ENCODE measurements at places on chromosomes 16 and 17.

DNA sequence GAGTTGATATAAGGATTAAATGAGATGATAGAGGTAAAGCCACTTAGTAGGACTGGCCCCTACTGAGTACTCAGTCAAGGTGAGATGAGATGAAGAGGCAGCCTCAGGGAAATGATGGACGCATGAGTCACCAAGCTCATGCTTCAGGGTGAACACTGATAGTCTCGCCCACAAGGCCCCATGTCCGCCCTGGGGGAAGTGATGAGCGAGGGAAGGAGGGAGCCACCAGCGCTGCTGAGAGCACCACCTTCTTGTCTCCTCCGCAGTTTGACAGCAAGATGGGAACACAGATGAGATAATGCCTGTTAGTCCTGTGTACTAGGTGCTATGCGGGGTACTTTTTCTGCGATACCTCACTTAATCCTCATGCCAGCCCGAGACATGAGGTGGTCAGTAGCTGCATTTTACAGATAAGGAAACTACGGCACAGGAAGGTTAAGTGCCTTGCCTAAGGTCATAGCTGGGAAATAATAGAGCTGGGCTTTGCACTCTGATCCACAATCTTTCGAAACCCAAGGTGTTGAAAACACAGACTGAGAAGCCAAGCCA lies 383.0 kb downstream of the CPPED1 start:
- DNase-seq: no peak

- no peak for DNase-seq
Observed at GRCh38 chr16:66454751-66455150, 27.7 kb downstream of the BEAN1 start.

GRCh38 chr16:82835487-82836155 lies 208.9 kb downstream of the CDH13 start:
- no peak for DNase-seq

DNA sequence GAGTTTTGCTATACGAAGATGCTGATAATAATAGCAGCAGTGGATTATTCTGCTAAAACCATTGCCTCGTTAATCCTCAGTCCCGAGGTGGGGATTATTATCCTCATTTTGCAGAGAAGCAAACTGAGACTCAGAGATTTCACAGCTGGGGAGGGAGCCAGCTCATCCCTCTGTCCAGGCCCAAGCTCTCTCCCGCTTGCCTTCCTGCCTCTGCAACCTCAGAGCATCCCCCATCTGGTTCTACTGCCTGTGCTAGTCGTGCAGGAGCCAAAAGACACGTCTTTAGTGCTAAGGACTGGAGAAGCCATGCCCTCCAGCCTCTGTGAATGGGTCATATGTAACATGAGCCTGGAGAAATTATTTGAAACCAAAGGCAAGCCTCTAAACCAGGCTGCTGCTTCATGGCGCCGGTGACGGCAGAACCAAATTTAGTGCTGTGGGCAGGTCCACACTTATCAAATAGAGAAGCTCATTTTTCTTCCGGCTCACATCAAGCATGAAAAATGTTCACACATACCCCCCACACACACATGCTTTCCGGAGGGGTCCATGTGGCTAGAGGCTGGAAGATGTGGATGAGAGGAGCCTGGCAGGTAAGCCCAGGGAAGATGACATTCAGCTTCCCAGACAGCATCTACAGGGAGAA lies 13.5 kb downstream of the MAPT start:
- DNase-seq: no peak

DNA sequence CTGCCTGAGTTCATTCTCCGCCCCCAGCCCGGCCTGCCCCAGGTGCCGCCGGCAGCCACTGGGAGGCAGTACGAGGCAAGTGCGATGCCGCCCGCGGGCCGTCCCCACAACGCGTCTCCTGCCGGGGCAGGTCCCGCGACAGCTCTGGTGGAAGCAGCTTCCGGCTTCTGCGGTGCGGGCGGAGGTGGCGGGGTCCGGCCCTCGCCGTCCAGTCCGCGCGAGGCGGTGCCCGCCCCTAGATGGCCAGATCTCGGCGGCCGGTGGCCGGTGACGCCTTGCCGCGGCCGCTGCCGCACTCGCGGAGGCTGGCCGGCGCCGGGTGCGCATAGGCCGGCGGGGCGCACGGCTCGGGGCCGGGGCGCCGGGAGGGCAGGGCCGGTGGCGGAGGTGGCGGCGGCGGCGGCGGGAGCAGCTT lies 1.8 kb downstream of the GJD3 start:
- DNase-seq: peak; percentile 52

GRCh38 chr16:20136446-20136968 lies 62.8 kb upstream of the GPR139 start:
- DNase-seq: no peak

DNA sequence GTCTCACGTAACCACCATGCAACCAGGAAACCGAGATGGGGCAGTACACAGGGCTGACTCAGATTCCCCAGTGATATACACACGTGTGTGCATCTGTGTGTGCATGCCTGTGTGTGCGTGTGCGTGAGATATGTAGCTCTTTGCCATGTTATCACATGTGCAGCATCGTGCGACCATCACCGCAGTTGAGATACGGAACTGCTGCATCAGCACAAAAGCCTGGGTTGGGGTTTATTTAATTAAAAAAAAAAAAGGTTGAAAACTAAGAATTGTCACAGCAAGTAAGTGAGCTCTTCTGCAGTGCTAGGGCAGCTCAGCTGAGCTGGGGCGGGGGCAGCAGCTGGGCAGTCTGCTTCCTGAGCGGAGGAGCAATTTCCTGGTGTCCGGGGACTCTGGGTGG lies 152.5 kb downstream of the RBFOX3 start:
- no peak for DNase-seq

- DNase-seq: no peak
Observed at GRCh38 chr17:80449930-80450576, 26.4 kb downstream of the NPTX1 start.

GRCh38 chr17:74201250-74201649 lies 2.2 kb upstream of the RPL38 start:
- no peak for DNase-seq

DNA sequence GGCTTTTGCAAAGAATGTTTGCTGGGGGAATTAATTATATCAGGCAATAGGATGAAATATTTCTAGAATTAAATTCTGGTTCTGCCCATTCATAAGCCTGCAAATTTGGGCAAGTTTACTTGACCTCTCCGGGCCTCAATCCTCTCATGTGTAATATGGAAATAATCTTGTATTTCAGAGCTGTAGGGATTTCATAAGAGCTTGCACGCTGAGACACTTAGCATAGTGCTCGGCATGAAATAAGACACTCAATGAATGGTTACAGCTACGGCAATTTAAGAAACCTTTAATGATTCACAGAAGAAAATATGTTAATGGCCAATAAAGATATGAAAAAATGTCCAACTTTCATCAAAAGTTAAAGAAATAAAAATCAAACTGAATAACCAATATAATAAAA lies 40.6 kb upstream of the PITPNM3 start:
- DNase-seq: no peak

- peak; percentile 61 for DNase-seq
Observed at GRCh38 chr17:6666077-6666521, 14.5 kb downstream of the C17orf100 start.

GRCh38 chr16:84266451-84266850 lies 26.6 kb upstream of the KCNG4 start:
- peak; percentile 46 for DNase-seq

All from frontal cortex (tissue), 4 donors.